H7 (cell line): ENCODE measurements at places on chromosomes 3 and 15.

GRCh38 chr15:97961067-97961954, 808 bp downstream of the ARRDC4 start:
- DNase-seq = peak; percentile 74

GRCh38 chr15:85956532-85957275, 123.0 kb upstream of the AGBL1 start:
- DNase-seq = no peak

DNA sequence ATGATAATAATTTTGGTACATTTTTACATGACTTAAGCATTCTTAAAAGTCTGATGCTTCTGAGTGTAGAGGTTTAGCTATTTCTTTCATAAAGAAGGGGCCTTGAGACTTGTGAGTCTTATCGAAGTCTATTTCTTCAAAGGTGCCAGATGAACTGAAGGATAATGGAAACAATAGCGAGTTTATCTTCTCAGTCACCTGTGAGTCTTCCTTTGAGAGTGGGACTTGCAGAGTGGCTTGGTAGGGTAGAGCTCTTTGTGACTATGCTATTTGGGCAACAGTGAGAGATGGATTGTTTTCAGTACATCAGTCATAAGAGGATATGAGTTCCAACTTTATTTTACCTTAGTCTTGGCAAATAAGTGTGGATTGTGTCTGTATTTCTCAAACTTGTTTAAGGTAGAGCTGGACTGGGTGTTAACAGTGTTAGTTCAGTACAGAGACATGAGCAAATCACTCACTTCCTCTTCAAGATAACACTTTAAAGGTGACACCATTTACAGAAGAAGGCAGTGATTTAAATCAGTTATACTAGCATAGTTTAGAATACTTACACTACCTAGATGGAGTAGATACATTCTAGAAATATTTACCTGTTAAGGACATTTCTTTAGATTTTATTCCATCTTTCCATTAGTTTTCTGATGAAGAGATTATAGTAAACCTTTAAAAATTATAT, 3.2 kb downstream of the AKAP13 start:
- no peak for DNase-seq

GRCh38 chr3:188926111-188926510, 245.7 kb upstream of the TPRG1 start:
- DNase-seq = no peak

GRCh38 chr3:57981483-57982087, 26.6 kb upstream of the FLNB start:
- DNase-seq = no peak

GRCh38 chr15:90500171-90500570, 29.6 kb upstream of the CRTC3 start:
- no peak for DNase-seq
